ENCODE measurements at places on chromosomes 7 and 10.

GRCh38 chr7:121744319-121744718 is 128.6 kb upstream of the PTPRZ1 start:
- DNase-seq = no peak

DNA sequence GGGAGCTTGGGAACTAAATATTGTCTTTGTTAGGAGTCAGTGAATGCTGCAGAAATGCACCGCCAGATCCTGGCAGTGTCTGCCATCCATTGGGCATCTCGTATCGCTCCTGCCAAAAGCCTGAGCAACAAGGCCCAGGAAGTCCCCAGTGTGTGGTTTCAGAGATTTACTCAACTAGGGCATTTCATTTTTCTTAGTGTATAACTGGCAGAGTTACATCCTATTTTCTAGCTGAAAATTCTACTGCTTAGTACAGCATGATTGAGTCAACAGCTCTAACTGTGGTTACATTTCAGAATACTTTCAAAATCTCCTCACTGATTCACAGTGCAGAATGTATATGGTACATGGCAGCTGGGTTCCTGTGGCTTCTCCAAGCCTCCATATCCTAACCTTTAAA is 95.8 kb upstream of the CREB5 start:
- no peak for DNase-seq

DNA sequence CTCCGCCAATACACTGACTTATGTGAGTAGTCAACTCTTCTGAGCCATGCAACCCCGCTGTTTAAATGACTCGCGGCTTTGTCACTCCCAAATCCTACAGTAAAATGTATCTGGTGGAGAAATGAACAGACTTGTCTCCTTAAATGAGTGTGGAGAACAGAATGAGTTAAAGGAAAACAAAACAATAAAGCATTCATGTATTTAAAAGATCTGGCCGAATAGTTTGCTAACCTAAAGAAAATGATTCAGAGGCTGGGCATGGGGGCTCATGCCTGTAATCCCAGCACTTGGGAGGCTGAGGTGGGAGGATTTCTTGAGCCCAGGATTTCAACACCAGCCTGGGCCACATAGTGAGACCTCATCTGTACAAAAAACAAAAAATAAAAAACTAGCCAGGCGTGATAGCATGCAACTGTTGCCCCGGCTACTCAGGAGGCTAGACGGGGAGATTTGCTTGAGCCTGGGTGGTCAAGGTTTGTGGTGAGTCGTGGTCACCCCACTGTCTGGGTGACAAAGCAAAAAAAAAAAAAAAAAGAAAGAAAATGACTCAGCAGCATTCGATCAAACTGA is 86.5 kb upstream of the PFKP start:
- DNase-seq = no peak

DNA sequence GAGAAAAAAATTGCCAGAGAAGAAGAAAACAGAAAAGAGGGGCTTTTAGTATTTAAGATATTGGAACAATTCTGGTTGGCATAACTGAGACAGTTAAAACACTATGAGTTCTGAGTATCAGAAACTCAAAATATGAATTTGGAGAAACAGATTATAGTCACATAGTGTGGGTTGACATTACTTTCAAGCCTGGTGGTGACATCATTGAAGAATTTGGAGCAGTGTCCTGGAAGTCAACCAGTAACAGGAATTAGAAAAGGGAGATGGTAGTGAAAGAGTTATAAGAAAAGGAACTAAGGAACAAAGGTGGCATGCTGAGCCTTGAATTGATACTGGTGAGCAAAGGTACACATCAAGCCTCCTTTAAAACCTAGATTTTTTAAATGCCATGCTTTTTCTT is 88.2 kb downstream of the ZNF438 start:
- no peak for DNase-seq

GRCh38 chr7:94971051-94971867 is 63.9 kb downstream of the PPP1R9A start:
- DNase-seq = no peak

- no peak for DNase-seq
These were observed 58.1 kb downstream of the CAV1 start for GRCh38 chr7:116582806-116583444.

DNA sequence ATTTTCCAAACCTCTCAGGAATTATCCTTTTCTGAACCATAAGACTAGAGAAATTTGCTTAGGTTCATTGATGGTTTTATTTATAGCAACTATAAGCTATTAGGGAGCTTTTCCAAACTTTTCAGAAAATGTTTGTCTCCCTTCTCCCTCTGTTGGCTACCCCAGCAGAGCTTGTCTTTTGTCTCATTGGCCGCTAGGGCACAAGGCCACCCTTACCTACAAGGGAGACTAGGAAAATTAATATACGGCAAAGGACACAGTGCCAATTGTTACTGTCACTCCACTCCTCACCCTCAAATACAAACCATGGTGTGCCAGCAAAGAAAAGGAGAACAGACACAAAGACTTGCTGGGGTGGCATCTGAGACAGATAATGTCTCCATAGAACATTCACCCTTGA is 471.4 kb downstream of the XPNPEP1 start:
- no peak for DNase-seq

DNA sequence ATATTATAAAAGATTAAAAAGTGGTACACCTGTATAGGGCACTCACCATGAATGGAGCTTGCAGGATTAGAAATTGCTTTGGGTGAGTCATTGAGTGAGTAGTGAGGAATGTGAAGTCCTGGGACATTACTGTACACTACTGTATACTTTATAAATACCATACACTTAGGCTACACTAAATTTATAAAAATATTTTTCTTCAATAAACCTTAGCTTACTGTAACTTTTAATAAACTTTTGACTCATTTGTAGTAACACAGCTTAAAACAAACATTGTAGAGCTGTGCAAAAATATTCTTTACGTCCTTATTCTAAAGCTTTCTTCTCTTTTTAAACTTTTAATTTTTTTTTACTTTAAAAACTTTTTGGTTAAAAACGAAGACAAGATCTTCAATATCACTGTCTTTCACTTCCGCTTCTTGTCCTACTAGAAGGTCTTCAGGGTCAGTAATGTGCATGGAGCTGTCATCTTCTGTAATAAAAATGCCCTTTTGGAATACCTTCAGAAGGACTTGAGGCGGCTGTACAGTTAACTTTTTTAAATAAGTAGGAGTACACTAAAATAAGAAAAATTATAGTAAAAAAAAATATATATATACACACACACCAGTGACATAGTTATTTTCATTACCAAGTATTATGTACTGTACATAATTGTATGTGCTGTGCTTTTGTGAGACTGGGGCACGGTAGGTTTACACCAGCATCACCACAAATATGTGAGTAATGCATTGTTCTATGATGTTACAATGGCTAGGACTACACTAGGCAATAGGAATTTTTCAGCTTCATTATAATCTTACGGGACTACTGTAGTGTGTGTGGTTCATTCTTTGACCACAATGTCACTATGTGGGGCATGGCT is 3.5 kb downstream of the STK31 start:
- no peak for DNase-seq

- no peak for DNase-seq
These were observed 155.5 kb downstream of the ZNF248 start for GRCh38 chr10:37701781-37702493.

DNA sequence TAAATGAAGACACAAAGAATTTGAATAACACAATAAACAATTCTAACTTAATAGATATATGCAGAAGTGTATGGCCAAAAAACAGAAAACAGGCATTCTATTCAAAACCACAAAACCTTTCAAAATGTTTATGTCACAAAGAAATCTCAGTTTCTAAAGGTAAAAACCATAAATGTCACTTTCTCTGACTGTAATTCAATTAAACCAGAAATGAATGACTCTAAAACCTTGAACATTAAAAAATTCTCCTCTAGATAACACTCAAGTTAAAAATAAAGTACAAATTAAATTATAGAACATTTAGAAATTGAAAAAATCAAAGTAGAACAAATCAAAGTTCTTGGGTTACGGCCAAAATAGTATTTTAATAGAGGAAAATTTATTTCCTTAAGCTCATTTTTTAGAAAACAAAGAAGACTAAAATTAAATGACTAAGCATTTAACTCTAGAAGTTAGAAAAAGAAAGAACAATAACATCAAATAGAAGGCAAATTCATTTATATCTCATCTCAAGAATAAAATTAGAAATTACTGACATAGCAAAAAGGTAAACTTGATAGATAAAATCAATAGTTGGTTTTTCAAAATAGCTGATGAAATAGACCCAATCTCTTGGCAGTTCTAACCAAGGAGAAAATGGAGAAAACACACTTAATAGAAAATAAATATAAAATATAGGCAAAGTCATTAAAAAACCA is 198.8 kb downstream of the TEX36 start:
- no peak for DNase-seq

GRCh38 chr7:32104766-32105165 is 34.6 kb upstream of the PDE1C start:
- DNase-seq = no peak

DNA sequence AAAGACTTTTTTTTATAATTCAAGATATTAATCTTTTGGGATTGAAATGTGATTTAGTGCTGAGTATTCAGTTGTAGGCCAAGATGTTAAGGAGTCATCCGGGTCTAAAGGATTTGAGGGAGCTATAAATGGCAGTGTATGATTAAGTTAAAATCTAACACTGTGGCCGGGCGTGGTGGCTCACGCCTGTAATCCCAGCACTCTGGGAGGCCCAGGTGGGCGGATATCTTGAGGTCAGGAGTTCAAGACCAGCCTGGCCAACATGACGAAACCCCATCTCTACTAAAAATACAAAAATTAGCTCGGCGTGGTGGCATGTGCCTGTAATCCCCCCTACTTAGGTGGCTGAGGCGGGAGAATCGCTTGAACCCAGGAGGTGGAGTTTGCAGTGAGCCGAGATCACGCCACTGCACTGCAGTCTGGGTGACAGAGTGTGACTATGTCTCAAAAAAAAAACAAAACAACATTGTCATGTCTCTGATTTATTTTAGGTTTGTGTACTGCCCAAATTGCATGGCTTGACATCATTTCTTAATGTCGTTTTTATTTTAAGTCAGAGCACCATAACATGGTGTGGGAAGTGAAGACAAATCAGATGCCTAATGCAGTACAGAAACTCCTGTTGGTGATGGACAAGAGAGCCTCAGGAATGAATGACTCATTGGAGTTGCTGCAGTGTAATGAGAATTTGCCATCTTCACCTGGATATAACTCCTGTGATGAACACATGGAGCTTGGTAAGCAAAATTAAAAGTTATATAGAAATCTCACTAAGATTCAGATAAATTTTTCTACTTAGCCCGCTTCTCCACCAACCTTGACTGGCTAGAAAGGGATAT is 10.7 kb downstream of the HBP1 start:
- DNase-seq = no peak

DNA sequence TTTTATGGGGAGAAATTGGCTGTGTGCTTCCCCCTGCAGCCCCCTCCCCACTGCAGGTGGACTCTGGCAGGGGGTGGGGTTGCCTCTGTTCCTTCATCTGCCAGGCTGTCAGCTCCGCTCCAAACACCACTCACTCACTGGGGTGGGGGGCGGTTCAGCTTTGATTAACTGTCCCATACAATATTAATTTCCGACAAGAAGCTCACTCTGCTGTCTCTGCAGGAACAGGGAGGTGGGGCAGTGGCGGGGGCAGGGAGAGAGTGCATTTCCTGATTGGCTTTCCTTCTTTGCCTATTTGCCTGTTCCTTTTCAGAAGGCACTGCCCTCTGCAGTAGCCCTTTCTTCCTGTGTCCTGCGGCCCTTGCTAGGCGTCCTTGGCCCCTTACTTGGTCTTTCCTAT is 500.8 kb downstream of the PLXNA4 start:
- DNase-seq = peak; percentile 18

GRCh38 chr7:49500741-49501140 is 272.7 kb upstream of the VWC2 start:
- DNase-seq = no peak

- DNase-seq = no peak
These were observed 1.5 kb downstream of the GSDME start for GRCh38 chr7:24755541-24756407.

DNA sequence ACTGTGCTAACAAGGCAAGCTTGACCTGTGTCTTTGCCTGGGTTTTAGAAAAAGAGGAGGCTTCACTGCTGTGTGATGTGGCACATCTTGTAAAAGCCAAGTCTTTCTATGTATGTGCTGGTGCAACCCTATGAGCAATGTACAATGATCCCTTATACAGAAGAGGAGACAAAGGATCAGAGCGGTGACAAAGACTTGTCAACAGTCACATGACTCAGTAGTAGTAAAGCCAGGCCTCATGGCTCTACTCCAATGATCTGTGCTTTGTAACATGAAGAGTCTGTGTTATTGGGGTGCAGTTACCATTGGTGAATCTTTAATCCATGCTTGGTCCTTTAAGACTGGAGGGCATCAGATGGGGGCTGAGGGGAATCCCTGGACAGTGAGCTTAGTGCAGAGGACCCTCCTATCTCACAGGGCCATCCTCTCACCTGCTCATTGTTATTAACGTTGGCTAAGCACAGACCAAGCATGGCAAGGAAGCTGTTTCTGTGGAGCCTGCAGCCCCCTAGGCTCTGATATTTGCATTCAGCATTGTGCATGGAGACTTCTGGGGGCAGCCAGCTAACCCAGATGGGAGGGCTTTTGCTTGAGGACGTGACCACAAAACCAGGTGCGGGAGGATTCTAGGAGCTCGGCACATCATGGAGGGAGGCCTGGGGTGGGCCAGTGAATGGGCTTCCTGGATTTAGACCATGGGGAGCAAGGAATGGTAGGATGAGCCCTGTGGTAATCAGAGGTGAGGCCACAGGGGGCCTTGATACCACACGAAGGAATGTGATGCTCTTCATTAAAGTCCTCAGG is 308.8 kb upstream of the ZNF32 start:
- no peak for DNase-seq

DNA sequence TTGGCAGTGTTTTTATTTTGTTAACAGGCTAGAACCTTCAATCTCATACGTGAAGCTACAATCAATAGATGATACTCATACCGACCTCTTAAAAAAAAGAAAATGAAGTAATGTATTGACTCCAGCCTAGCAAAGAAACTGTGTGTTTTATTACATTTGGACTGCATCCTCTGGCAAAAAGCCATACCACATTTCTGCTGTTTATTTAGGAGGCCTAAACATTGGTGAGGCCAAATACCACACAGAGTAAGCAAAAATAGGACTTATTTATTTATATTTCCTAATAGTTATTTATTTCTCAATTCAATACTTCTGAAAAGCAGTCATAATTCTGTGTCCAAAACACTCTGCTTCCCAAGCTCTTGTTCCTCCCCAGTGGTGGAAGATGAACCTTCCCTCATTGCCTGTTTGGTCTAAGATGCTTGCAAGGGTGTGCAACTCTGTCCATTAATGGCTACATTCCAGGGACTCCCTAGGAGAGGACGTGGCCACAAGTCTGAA is 398.8 kb upstream of the KLF6 start:
- no peak for DNase-seq

Measured in nephron progenitor cell (in vitro differentiated cells).